ENCODE measurements at places on chromosomes 11 and 22.

GRCh38 chr22:46425016-46425415, 89.5 kb downstream of the TRMU start:
- no peak for DNase-seq

DNA sequence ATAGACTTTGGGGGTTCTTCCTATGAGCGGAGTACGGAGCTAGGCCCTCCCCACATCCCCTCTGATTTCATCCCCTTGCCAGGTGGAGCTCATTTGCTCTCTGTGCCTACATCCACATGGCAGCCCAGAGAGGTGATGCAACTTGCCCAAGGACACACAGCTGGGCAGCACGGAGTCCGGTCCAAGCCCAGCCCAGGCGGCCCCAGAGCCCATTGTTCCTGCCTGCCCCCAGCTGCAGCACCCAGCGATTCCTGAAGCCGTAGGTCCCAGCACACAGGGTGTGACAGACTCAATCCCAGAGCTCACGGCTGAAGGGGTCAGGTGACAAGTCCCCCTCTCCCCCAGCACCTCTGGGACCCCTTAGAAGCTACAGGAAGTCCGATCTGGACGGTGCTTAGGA, 22.2 kb upstream of the RFPL3 start:
- DNase-seq, result no peak

- no peak for DNase-seq
These were observed 115.0 kb upstream of the CD82 start for GRCh38 chr11:44450295-44450932.

- DNase-seq, result no peak
These were observed 213.9 kb upstream of the C11orf87 start for GRCh38 chr11:109208121-109208520.

GRCh38 chr11:27596388-27596787, 89.8 kb upstream of the LIN7C start:
- no peak for DNase-seq

DNA sequence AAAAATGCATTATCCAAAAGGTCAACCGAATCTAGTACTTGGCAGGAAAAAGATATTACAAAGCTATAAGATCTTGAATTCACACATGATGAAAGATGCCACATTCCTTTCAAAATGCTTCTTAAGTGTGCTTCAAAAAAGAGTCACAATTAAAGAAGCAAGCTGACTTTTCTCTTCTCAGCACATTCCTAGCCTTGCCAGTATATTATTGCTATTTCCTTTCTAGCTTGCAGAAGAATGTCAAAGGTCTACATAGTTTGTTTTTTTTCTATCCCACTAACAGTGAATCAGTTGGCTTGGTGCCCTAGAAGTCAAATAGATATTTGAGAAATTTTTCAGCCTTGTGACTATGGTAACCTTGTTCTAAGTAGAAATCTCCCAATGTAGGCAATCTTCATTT, 56.8 kb downstream of the GUCY1A2 start:
- DNase-seq, result no peak

DNA sequence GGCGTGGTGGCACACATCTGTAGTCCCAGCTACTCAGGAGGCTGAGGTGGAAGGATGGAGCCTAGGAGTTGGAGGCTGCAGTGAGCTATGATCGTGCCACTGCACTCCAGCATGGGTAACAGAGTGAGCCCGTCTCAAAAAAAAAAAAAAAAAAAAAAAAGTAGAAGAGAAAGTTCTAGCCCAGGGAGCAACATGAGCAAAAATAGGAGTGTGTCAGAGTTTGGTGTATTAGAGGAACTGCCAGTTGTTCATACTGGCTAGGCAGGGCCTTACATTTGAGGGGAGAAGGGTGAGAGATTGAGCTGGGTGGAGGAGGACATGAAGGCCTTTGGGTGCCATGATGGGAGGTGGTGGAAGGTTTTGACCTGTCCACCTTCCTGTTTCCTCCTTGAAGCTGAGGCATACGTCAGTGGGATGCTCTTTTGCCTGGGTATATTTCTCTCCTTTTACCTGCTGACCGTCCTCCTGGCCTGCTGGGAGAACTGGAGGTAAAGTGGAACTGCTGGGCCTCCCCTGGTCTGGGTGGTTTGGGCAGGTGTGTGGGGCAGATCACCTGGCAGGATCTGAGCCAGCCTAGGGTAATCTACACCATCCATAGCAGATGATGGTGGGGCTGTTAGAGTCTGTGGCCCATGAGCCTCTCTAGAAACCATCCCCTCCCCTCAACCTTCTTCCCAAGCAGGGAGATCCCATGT, 7.3 kb downstream of the SIDT2 start:
- DNase-seq, result no peak

DNA sequence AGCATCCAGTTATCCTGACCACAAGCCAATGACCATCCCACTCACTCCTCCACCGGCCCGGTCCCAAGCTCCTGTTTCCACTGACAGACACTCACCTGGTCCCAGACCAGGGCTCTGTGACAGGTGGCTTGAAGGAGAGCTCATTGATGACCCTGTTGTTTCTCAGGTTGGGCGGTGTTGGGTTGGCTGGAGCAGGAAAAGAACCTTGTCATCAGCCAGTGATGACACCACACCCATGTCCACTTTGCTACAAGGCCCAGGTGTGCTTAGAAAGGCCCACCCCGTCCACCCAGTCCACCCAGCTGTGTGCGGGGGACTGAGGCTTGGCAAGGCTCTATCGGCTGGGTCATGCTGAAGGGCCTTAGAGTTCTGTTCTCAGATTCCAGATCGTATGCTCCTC, 42.9 kb downstream of the GAB4 start:
- no peak for DNase-seq

- no peak for DNase-seq
These were observed 18.9 kb downstream of the ADAMTS15 start for GRCh38 chr11:130467116-130467900.

- no peak for DNase-seq
These were observed 6.5 kb downstream of the ZFTA start for GRCh38 chr11:63761931-63762653.

DNA sequence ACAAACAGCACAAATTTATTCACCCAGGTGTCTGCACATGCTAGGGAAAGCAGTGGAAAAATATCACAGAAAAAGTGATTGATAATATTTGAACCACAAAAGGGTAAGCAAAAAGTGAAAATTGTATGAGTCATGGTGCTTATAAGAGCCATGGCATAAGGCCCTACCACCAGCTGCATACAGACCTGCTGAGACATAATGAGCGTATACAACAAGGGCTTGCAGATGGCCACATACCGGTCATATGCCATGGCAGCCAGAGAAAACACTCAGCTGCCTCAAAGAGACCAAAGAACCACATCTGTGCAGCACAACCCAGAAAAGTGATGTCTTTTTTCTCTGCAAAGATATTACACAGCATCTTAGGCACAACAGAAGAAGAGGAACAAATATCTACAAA, 71.4 kb upstream of the OR9G4 start:
- no peak for DNase-seq

DNA sequence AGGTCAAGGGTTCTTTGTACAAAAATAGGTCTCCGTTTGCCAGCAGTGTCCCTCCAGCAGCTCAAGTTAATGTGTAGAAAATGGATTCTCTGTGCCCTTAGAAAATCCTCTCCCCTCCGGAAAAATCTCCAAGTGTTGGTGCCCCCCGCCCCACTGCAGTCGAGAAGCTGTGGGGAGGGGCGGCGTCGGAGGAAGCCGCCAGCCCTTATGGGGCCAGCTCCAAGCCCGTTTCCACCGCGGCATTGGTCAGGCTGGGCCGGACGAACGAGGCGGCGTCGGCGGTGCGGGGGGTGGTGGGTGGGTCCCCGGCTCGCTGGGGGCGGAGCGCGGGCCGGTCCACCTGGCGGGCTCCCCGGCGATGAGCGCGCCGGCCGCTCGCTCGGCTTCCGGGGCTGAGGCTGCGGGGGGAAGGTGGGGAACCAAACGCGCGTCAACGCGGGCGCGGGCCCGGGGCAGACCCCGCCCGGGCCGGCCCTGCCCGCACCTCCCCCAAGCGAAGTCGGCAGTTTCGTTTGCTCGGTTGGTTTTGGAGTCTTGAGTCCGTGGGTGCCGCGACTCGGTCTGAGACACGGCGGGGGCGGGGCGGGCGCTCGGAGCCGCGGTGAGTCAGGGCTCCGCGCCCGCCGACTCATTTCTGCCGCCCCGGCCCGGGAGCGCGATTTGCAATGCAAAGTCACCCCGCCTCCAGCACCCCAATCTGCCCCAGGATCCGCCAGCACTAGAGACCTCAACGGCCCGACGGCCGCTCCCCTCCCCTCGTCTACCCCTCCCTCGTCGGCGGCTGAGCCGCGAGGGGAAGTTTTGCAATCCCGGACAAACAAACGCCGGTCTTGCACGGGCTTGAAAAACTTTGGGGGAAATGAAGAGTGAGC, 1.4 kb downstream of the ASCL2 start:
- DNase-seq, result peak; percentile 12

Measured in naive thymus-derived CD8-positive, alpha-beta T cell (primary cell).